ENCODE measurements at places on chromosomes 4 and X. TPM values are rescaled to one million over a fixed set of nuclear protein-coding genes. Genes with fewer than 3 reads are reported as not detected.
A peak's percentile ranks its signal among the peaks of the same experiment; 100 is the strongest.

DNA sequence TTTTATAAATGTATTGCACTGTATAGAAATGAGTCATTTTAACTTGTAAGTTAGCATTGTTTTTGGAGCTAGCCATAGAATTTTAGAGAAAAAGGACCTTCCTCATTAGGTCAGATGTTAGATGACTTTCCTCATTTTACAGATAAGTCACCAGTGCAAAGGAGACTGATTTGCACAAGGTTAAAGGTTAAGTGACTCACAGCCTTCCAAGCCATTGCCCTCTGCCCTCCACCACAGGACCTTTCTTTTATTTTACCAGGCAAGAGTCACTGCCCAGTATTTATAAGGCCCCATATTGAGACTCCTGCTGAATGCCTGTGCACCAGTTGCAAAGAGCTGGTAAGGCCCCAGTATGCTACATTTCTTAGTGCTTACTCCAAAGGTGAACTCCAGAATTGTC, 4.2 kb upstream of the ABCG2 start:
- DNase-seq: no peak

DNA sequence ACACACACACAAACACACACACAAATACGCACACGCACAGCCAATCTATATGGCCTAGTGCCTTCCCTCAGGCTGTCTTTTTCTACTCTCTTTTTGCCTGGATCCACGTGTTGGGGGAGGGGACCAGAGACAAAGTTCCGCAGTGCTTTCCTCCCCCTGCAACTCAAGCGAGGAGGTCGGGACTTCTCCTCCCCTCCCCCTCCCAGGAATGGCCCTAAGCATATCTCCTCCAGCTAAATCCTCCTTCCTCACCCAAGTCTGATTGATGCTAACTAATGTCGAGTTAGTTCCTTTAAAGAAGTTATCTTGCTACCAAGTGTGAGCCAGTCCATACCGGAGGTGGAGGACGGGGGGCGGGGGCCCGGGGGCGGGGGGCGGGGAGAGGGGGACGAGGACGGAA, 141.2 kb upstream of the ZIC3 start:
- no peak for DNase-seq

DNA sequence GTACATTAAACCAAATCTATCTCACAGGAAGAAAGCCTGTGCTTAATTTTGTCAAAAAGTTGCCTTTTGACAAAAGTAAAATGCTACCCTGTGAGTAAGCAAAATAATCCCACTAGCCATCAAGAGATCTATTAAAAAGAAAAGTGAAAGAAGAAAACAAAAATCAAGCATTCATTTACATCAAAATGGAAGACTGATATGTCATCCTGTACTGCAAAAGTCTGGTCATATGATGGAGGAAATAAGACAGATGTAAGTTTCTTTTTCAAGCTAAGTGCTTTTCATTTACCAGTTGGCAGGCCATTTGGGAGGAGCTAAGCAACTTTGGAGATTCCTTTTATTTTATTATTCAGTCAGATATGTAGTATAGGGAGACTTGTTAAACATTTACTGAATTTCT, 387.4 kb downstream of the SPOCK3 start:
- DNase-seq: no peak

- no peak for DNase-seq
Observed at GRCh38 chr4:61521451-61521850, 321.3 kb downstream of the ADGRL3 start.

DNA sequence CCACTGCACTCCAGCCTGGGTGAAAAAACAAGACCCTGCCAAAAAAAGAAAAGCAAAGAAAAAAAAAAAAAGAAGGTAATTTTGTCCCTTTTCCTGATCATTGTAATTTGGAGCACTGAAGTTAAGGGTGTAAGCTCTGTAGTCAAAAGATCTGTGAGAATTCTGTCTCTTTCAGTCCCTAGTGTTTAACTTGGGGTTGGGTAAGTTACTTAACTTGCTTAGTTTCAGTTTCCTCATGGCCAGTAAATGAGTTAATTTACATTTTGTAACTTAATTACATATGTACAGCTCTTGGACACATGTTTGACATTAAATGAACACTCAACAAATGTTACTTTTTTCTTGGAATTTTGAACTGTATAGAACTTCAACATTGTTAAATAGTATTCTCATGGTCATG, 10.9 kb upstream of the UBE2K start:
- DNase-seq: no peak

Gene ENPEP
- 17.1 TPM for total RNA-seq

DNA sequence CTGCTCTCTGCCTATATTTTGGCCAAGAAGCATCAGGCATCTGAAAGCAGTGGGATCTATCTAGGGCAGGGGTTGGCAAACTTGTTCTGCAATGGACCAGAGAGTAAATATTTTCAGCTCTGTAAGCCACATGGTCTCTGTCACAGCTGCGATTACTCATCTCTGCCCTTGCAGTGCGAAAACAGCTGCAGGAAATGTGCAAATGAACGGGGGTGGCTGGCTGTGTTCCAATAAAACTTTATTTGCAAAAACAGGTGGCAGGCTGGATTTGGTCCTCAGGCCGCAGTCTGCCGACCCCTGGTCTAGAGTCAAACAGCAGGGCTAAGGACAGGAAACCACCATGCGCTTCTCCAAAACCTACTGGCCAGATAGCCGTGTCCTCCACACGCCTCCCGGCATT, 48.6 kb downstream of the ACOX3 start:
- no peak for DNase-seq

GRCh38 chr4:99811850-99812249, 4.8 kb upstream of the DAPP1 start:
- no peak for DNase-seq

Gene TLR2
- 11.1 TPM for total RNA-seq

DNA sequence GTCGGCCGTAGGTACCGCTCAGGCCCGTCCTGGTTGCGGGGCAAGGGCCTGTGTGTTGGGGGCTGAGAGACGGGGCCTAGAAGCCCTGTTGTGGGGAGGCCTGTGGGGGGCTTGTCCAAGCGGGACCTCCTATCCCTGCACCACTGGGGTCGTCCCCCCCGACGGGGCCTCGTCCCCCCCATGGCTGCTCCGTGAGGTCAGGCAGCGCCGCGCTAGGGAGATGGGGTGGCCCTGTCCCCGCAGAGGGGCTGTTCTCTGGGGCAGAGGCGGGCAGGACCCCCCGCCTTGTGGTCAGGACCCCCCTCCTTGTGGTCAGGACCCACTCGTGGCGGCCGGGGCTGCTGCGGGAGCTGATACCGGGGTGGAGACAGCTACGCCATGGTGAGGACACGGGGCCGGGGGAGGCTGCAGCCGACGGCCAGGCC, 12.1 kb upstream of the GTPBP6 start:
- peak; percentile 14 for DNase-seq

- no peak for DNase-seq
Observed at GRCh38 chr4:183550345-183551093, 45.7 kb downstream of the ING2 start.

DNA sequence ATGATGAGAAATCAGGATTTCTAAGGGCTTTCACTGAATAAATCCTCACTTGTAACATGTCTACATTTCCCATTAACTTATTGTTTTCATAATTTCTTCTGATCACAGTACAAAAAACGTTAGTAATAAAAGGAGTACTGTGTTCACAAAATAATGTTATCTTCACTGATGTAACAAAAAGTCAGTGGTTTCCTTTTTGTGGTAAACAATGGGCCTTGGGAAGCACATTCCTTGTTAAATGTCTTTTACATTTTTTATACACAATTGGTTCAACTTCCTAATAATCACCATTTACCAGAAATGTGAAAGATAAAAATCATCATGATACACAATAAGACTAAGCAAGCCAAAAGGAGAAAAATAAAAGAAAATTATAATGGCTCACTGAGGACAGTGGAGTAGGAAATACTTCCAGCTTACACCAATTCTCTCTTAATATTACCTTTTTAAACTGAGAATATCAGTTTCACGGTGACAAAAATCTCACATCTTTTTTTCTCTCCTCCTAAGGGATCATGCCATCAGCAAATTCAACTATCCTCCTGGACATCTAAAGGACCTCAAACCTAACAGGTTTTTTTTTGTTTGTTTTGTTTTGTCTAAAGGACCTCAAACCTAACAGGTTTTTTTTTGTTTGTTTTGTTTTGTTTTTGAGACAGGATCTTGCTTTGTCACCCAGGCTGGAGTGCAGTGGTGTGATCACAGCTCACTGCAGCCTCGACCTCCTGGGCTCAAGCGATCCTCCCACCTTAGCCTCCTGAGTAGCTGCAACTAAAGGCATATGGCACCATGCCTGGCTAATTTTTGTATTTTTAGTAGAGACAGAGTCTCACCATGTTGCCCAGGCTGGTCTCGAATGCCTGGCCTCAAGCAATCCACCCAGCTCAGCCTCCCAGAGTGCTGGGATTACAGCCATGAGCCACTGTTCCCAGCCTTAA, 57.3 kb downstream of the FRYL start:
- no peak for DNase-seq

- peak; percentile 75 for DNase-seq
Observed at GRCh38 chr4:1727117-1728031, 6.1 kb downstream of the TACC3 start.

- DNase-seq: no peak
Observed at GRCh38 chr4:67393699-67394281, 151.5 kb downstream of the CENPC start.

DNA sequence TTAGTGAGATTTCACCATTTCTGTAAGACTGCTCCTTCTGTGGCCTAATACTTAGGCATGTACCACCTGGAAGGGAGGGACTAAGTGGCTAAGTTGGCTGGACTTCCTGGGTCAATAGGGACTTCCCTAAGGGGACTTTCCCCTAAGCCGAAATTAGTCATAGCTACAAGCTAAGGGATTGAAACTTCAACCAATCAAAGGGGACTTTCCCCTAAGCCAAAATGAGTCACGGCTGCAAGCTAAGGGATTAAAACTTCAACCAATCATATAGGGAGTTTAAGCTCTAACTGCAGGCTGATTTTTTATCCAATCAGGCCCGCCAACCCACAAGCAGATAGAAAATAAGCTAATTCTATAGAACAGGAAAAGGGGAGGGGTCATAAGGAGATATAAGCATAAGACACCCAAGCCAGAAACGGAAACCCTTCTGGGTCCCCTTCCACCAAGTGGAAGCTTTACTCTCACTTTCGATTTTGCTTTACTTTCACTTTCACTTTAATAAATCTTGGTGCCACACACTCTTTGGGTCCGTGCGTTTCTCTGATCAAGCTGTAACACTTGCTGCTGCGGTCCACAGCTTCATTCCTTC, 382.8 kb downstream of the KLHL4 start:
- no peak for DNase-seq

GRCh38 chr4:155900381-155900780, 3.1 kb upstream of the TDO2 start:
- no peak for DNase-seq

DNA sequence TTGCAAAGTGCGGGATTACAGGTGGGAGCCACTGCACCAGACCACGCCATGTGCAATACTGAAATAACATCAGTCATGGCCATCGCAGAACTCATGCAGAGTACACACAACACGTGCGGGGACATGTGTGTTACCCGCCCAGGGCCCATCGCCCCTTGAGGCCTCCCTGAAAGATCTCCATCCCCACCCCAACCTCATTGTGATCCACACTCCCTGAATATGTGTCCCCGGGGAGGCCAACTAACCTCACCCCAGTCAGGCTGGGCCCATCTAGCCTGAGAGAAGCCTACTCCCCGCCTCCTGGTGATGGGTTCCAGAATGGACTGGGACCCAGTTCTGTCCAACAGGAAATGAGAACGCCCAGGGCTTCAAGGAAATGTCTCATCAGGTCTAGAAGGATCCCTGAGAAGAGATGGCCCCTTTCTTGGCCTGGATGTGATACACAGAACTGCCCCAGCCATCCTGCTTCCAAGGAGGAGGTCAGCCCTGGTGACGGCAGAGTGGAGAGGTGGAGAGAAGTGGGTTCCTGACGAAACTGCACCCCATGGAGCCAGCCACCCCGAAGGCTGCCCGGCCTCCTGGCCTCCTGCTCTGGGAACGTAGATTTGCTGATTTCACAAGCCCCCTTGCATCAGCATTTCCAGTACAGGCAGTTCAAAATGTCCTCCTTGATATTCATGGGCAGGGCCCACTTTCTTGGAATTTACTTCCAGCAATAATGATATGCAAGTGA, 22.5 kb upstream of the CLDN24 start:
- DNase-seq: no peak

Gene OCIAD1
- 120 TPM for total RNA-seq

GRCh38 chr4:163781726-163782125, 287.2 kb downstream of the TMA16 start:
- no peak for DNase-seq

Gene FRG1
- total RNA-seq: 17.8 TPM

Gene NLGN3
- 0.25 TPM for total RNA-seq

All from right lobe of liver (tissue), 6 donors.